ENCODE measurements at places on chromosomes 6 and 20.

DNA sequence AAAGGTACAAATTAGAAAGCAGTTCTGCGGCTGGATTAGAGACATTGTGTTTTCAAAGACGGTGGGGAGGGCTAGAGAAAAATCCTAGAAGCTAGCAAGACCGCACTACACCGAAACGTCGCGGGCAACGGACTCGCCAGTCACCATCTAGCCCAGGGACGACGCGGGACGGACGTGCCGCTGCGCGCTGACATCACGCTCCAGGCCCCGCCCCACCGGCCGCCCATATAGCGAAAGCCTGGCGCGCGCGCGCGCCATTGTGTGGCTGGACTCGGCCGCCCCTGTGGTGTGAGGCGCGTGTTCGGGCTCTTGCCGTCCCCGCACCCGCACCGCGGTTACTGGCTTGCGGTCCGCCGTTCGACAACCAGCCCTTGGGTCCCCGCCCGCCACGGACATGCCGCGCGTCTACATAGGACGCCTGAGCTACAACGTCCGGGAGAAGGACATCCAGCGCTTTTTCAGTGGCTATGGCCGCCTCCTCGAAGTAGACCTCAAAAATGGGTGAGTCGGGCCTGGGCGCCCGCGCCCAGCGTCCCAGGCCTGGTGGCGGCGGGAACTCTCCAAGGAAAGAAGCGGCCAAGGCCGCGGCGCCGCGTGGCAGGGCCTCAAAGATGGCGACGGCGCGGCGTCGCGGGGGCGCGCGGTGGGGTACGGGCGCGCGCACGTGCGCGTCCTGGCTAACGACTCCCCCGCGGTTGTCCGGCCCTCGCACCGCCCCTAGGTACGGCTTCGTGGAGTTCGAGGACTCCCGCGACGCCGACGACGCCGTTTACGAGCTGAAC lies at the start of gene SRSF6:
Gene SRSF6, plus strand, starts transcription at position 257 of the 782 bp plus-strand sequence. Its CDS starts 138 bp downstream, at position 395.
- DNase-seq, result peak; percentile 93

DNA sequence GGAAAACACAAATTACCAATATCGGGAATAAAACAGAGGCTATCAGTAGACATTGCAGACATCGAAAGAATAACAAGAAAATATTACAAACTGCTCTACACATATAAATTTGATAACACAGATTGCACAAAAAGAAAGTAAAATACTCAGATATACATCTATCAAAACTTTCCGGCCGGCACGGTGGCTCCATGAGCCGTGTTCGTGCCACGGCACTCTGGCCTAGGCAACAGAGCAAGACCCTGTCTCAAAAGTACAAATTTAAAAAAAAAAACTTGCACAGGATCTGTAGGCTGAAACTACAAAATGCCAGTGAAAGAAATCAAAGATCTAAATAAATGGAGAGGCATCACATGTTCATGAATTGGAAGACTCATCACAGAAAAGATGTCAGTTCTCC lies 49.4 kb downstream of the SNX5 start:
- DNase-seq, result no peak

DNA sequence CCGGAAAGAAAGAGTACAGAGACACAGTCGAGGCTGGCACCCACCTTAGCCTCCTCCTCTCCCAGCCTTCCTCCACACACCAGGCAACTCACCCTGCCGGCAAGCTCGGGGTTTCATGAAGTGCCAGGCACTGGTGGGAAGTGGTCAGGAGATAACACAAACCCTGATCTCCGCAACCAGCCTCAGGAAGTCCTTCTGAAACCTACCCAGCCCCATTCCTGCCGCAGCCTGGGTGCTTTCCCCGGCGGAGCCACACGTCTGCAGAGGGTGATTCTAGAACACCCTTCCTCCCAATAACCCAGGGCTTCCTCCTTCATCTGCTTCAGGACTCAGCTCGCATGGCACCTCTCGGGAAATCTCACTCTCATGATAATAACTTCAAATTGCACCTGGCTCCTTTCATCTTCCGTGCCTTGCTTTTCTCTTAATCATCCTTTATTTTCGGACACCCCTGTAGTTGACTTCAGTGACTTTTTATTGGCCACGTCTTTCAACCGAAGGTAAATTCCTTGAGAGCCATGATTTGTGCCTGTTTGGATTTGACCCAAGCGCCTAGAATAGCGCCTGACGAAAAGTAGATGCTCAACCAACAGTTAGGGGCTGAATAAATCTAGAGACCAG lies 8.7 kb upstream of the HLA-E start:
- peak; percentile 60 for DNase-seq

DNA sequence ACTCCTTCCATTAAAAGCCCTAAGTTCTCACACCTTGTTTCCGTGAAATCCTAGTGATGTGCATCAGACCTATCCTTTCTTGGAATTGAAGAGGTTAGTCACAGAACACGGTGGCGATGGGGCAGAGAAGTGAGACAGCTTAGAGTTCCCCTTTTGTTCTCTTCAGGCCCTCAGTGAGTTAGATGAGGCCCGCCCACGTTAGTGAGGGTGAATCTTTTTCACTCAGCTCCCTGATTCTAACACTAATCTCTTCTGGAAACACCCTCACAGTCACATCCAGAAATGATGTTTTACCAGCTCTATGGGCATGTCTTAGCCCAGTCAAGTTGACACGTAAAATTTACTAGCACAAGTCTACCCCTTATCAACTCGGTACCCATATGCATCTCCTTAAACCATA lies 172.7 kb upstream of the NOX3 start:
- peak; percentile 4 for DNase-seq

GRCh38 chr6:8837343-8837742 lies 402.0 kb upstream of the SLC35B3 start:
- DNase-seq, result no peak

GRCh38 chr6:103193413-103193812 lies 1666.3 kb downstream of the HACE1 start:
- no peak for DNase-seq

DNA sequence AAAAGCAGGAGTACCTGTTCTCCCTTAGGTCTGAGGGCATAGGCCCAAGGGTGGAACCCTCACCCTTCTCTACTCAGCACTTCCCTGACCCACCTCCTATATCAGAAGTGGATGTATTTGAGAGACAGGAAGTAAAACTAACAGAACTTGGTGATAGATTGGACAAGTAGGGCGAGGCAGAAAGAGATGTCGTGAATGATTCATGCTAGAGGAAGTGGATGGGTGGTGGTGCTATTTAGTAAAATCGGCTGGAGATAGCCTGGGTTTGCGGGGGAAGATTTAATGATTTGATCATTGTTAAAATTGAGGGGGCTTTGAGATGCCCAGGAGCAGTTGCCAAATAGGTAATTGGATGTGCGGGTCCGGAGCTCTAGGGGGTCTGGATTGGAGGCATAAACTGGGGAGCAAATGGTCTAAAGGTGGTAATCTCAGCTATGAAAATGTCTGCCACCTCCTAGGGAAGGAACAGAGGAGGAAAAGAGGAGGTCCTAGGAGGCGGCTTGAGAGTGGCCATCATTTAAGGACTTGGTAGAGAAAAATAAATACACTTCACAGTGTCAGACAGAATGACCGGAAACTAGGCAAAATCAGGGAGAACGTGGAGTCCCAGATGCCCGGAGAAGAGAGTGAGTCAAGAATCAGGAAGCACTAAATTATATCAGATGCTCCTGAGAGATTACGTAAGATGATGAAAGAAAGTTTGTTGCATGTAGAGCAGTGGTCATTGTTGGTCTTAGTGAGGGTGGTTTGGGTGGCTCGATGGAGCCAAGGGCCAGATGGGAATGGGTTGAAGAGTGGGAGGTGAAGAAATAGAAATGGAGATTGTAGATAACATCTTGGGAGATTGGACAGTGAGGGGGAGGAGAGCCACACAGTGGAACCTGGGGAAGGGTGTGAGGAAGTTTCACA lies 142.0 kb downstream of the CEP57L1 start:
- peak; percentile 58 for DNase-seq

DNA sequence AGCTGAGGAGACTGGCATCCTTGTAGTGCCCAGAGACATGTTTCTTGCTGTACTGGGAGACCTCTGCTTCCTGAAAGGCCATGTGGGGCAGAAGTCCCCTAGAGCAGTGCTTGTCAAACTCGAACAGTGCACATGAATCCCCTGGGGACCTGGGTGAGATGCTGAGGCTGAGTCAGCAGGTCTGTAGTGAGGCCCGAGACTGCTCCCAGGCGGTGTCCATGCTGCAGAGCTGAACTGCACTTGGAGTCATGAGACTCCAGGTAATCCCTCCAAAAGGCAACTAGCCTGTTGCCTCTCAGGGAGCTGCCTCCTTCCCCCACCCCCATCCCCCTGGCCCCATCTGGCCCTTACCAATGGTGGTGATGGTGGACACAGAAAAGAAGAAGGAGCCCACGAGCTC lies 3.7 kb downstream of the KCNK17 start:
- DNase-seq, result no peak

GRCh38 chr6:168597471-168597875 lies 156.5 kb downstream of the SMOC2 start:
- DNase-seq, result no peak

GRCh38 chr20:44541992-44542391 lies 20.1 kb upstream of the SERINC3 start:
- DNase-seq, result no peak

DNA sequence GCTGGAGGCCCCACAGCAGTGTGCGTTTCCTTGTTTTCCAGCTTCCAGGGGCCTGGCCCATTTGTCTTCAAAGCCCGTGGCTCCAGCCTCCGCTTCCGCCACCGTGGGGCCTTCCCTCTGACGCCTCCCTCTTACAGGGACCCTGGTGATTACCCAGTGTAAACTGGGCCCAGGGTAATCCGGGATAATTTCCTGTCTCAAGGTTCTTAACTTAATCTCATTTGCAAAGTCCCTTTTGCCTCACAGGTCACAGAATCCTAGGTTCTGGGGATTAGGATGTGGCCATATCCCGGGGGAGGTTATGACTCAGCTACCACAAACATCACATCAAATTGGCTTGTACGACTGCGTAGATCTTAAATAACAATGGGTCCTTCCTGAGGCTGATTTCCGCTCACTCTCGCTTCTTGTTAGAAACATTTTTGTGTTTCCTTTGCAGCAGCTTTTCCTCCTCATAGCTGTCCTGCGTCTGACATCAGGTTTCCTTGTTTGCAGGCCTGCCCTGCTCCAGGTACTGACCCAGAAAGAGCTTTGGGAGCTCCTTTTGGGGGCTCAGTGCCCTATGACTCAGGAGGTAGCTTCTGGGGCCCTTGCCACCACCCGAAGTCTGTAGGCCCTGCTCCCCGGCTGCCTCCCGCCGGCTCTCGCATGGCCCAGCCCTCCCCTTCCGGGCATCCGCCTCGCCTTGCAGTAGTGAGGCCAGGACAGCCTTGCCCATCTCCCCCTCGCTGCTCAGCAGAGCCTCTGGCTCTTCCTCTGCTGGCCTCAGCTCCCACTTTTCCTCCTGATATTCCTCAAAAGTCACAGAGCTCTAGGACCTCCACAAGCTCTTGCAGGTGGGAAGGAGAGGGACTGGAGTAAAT lies 100.5 kb downstream of the ERMARD start:
- DNase-seq, result no peak

DNA sequence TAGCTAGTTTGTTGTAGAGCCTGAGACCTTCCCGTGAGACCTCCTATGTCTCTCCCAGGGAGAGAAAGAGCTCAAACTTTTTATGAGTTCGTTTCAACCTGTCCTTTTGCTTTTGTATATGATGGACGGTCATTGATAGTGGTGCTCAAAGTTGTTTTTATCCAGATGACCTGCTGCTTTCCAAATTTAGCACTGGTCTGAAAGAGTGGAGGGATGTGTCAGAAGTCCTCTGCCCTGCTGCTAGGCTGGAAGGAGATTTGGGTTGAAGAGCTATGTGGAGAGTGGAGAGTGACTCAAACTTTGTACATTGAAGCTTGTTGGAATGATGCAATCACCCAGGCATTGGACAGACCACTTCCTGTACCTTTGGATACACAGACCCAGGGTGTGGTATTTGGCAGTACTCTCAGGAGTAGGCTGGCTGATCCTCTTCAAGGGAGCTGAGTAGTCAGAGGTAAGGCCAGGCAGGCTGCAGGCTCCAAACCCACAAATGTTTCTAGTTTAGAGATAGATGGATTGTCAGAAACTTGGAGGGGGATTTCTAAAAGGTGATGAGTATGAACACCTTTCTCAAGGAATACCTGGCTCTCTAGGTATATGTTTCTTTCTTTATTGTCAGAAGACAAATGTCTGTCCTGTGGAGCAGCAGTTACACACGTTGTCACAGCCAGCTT lies 49.4 kb upstream of the RREB1 start:
- DNase-seq, result no peak

GRCh38 chr6:10894958-10895357 lies 8.1 kb downstream of the SYCP2L start:
- DNase-seq, result no peak

DNA sequence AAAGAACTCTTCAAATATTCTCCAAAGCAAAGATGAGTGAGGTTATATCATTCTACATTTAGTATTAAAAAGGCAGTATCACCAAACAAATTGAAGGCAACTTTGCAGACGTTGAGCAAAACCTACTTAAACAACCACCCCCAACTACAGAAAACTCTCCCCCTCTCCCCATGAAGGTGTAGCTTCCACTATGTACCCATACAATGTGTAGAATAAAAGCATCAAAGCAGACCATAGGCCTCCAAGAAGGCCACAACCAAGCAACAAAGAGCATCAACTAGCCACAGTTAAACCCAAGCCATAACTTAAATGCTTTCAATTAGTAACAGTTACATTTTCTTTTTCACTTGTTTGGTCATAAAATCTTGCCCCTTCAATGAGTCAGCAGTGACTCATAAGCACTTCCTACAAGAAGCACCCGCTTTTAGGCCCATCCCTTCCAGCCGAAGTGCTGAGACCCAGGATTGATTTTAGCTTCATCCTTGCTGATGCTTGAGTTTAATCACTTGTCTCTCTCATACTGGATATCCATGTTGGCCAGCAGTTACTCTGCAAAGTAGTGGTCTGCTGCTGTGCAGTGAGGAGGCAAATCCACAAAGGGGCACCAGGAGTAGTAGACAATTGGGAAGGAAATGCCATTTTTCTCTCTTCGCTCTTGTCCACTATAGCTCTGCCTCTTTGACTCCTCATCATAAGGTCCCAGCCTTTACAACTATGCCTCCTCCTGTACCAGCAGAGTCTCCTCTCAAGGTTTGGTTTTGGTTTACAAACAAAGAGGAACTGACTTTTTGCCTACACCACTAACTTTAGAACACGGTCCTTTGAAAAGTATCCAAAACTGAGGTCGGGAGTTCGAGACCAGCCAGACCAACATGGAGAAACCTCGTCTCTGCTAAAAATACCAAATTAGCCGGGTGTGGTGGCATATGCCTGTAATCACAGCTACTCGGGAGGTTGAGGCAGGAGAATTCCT lies 8.4 kb upstream of the NUP153 start:
- peak; percentile 89 for DNase-seq

DNA sequence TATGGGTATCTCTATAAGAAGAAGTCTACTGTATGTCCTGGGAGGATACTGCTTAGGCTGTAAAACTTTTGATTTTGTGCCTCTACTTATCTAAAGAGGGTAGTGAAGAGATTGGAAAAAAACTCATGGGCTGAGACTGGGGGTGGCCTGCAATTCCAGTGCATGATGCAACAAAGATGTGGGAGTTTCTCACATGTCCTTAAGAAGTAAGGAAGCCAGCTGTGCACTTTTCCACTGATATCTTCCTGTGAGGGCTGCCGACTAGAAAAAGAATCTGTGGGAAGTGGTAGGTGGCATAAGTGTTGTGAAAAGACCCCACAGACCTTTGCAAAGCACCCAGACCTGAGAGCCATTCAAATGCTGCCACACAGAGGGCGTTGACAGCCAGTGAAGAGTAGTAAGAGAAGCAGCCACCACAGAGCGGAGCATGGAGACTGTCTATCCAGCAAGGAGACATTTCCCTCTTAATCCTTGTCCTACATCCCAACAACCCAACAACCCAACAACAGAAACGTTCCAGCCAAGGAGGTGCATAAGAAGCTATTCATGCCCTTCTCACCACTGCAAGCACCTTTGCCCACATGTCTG lies 65.1 kb downstream of the PFDN4 start:
- peak; percentile 23 for DNase-seq

All from suppressor macrophage (primary cell).